GM18507 (cell line): ENCODE measurements at places on chromosomes 2 and 18.

DNA sequence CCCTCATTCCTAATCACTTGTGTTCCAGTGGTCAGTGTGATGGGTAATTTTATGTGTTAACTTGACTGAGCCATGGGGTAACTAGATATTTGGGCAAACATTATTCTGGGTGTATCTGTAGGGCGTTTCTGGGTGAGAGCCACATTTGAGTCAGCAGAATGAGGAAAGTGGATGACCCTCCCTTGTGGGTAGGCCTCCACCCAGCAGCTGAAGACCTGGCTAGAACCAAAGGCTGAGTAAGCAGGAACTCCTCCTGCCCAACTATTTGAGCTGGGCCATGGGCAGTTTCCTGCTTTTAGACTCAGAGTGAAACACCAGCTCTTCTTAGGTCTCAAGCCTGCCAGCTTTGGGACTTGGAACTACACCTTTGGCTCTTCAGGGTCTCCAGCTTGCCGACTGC, 141.8 kb downstream of the ACKR3 start:
- DNase-seq = no peak

GRCh38 chr2:197216361-197216979, 94.1 kb downstream of the ANKRD44 start:
- DNase-seq = no peak

GRCh38 chr18:78624646-78625279, 354.9 kb upstream of the SALL3 start:
- no peak for DNase-seq

GRCh38 chr2:216775043-216775453, 79.7 kb upstream of the IGFBP5 start:
- DNase-seq = no peak

DNA sequence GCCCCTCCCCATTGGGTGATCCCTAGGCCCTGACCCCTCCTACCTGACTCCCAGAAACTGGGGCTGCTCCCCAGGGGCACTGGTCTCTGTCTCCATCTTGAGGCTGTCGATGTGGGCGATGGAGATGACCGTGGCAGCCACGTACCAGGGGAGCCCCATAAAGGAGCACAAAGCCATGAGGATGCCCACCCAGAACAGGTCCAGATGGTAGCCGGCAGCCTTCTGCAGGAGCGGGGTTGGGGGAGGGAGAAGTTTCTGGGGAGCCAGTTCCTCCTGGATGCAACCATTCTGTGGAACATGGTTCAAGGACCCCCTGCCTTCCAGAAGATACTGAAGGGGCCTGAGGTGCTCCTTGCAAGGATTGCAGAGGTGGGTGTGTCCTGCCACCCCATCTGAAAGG, 34.0 kb downstream of the MTHFD2 start:
- no peak for DNase-seq

- DNase-seq = no peak
Measured at GRCh38 chr18:37346048-37346447, 219.6 kb downstream of the CELF4 start.

GRCh38 chr2:30862054-30862651, 54.9 kb upstream of the CAPN13 start:
- DNase-seq = peak; percentile 36

GRCh38 chr2:232598293-232598692, 35.1 kb upstream of the EFHD1 start:
- DNase-seq = no peak

DNA sequence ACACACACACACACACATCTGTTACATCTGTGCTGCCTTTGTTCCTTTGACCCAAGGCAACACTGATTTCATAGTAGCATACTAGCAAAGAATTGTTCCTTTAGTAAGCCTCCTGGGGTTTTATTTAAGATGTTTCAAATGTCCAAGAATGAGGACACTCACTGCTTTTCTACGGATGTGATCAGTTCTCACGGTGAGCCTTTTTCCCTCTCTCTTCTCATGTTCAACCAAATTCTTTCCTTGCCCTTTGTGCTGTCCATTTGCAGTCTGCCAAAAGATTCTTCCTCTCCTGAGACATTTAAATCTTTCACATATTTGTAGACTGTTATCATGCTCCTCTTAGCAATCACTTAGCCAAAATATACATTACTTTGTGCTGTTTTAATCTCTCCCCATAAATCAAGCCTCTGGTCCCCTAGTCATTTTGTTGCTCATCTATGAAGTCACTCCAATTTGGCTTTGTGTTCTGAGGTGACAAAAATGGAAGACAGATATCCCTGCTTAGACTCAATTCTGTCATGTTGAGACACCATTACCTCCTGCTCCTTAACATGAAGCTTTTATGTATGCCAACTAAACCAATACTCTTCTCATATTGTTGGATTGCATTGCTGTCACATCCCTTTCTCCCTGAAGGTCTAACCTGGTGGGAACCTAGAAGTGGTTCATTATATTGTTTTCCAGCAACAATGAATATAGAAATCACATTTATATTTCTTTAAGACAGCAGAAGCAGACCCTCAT, 1605.3 kb upstream of the ACVR2A start:
- no peak for DNase-seq

GRCh38 chr2:151786483-151786882, 41.7 kb downstream of the ARL5A start:
- DNase-seq = no peak

DNA sequence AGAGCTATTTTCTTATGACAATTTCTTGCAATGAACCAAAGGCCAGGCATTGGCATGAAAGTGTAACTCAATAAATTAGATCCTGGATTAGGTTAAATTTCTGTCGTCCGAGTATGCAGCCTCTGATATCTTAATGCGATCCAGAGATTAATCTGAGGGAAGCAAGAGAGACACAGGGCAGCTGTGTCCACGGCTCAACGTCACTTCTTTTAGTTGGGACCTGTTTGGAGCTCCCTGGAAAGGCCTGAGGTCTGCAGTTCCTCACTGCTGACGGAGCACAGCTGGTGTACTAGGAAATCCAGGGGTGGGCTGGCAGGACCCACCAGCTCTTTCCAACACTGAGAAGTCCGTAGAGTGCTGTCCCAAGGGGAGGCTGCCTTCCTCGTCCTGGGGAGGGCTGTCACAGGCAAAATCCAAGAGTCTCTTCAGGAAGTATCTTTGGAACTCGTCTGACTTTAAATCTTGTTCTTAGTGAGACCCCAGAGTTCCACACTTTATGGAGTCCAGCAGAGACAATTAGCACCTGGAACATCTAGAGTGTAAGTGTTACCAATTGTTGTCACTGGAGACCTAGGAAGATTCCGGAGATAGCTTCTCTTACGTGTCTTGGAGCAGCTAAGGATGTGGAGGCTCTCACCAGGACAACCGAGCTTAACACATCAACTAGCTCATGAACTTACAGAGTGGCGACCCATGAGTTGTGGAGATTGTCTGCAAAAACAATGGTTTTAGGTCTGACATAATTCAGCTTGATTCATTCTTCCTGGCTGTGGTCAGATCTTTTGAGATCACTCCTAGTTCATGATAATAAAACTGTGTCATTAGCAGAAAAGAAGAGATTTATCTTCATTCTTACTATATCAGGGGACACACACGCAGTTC, 173.7 kb downstream of the ACKR3 start:
- DNase-seq = no peak

- no peak for DNase-seq
Measured at GRCh38 chr2:208370881-208371633, 35.5 kb upstream of the PTH2R start.

GRCh38 chr2:145864501-145864900, 1344.6 kb upstream of the ZEB2 start:
- DNase-seq = no peak

- DNase-seq = no peak
Measured at GRCh38 chr2:127664065-127664894, 11.1 kb downstream of the LIMS2 start.
